ENCODE measurements at places on chromosomes 2 and 18.

DNA sequence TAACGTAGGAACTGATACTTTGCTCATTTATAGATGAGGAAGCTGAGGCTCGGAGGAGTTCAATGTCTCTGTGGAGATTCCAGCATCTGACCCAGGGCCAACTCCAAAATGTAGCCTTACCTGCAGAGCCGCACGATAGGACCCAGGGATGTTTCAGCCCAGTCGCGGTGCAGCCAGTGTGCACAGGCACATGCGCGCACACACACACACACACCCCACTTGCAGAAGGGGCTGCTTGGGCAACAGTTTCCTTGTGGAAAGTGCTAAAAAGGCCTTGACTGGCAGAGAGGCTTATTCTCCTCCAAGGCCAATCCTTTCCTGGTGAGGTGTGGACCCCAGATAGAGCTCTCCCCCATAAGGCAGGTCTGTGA, 101.7 kb downstream of the ZFP36L2 start:
- no peak for DNase-seq

DNA sequence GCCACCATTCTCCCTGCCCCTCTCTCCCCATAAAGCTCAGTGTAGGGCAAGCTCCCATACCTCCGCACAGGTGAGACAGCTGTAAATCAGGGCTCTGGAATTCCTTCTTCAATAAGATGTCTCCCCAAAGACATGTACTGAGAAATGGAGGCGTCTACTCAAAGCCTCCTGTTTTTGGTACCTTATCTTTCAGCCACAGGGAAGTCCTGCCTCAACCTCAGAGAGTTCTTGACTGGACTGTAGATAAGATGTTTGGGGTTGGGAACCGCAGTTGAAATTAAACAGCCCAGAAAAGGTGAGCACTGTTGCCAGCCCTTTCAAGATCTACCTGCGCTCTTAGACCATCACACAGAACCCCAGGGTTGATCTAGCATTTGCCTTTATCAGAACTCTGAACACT, 1.4 kb upstream of the GALNT14 start:
- no peak for DNase-seq

DNA sequence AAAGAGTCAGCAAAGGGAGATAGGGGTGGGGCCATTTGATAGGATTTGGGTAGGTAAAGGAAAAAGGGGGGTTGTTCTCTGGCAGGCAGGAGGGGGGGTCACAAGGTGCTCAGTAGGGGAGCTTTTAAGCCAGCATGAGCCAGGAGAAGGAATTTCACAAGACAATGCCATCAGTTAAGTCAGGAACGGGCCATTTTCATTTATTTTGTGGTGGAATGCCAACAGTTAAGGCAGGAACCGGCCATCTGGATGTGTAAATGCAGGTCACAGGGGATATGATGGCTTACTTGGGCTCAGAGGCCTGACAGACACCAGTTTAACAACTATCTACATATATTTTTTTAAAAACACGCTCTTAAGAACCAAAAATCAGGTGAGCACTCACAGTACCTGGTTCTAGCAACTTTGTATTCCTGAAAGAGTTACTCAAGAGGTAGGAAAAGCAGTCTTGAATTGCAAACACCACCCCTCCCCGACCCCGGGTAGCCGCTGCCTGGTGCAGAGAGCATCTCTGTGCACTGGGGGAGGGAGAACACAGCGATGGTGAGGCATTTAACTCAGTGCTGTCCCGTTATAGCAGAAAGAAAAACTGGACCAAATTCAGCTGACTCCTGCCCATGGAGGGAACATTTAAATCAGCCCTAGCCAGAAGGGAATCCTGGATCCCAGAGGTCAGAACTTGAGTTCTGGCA, 414.5 kb upstream of the KLHL29 start:
- DNase-seq: no peak

DNA sequence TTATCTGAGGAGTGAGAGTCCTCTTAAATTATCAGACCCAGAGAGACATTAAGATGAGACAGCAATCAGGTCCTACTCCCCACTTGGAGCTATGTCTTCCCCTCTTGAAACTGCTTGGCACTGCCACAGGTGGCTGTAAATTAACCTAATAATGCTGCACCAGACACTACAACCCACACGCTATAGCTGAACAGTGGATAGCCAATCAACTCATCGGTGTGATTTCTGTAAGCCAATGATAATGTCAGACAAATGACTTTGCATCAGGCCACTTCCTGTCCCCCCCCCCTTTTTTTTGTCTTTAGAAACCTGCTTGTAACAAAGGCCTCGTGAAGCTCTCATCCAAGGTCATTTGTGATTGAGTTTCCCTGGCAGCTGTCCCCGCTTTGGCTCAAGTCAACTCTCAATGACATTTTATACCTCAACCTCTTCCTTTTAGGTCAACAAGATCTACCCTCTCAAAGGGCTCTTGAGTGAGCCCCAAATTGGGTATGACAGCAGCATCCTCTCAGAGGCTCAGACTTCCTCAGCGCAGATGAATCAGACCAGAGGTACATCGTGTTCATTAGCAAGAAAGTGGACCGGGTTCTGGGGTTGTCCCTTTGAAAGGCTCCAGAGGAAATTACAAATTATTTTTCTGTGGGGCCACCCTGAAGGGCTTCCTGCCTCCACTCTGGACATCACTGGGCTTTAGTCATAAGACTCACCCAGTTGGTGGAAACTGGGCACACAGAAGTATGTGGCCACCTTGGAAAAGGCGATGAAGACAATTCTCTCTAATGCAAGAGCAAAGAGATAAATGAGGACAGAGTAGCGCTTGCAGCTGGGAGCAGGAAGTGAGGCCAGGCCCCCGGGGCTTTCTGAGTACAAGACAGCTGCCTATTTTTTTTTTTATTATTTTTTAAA, 73.6 kb downstream of the COPS8 start:
- DNase-seq: no peak

- DNase-seq: no peak
Measured at GRCh38 chr2:107728586-107728985, 98.1 kb upstream of the RGPD4 start.

DNA sequence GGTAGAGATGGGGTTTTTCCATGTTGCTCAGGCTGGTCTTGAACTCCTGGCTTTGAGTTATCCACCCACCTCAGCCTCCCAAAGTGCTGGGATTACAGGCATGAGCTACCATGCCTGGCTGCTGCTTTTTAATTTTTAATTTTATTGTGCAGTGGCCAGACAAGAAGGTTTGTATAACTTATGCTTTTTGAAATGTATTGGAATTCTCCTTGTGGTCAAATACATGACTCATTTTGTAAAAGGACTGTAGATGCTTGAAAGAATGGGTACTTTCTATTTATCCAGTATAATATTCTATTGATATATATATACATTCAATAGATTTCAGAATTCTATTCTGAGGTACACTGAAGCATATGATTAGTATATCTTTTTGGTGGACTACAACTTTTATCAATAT, 82.6 kb upstream of the ST3GAL5 start:
- DNase-seq: no peak

GRCh38 chr2:9681427-9681817, 50.6 kb upstream of the YWHAQ start:
- DNase-seq: no peak
